ENCODE measurements at places on chromosomes 3 and 15.

DNA sequence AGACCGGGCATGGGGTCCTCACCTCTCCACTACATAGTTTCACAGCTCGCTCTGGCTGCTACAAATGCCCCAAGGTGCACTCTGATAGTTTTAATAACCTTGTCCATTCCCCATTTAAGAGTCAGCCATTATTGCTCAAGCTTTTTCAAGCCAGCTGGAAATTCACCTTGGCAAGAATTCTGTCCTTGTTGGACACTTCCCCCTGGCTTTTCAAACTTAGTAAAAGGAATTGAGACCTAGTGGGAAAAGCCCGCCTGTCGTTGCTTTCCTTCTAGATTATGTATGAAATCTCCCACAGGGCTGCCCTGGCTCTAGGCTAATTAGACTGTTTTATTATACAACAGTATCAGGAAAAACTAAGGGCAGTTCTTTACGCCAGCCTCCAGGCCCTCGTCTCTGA is 293.7 kb upstream of the GADL1 start:
- DNase-seq = no peak

DNA sequence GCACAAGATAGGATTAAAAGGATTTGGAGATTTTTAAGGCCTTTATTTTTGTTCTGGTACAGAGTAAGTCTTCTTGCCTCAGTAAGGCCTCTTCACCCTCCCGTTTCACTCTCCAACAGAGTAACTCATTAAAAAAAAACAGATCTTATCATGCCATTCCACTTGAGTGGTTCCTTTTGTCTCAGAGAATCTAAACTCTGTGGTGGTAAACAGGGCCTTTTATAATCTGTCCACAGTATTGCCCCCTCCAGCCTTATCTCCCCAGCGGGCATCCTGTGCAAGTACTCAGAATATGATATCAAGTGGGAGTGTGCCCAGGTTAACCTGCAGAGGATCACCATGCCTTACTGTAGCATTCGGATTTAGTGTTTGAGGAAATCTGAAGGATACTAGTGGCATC is 20.3 kb upstream of the ATOSA start:
- no peak for DNase-seq

- no peak for DNase-seq
These were observed 5.3 kb downstream of the P2RY12 start for GRCh38 chr3:151379083-151379734.

DNA sequence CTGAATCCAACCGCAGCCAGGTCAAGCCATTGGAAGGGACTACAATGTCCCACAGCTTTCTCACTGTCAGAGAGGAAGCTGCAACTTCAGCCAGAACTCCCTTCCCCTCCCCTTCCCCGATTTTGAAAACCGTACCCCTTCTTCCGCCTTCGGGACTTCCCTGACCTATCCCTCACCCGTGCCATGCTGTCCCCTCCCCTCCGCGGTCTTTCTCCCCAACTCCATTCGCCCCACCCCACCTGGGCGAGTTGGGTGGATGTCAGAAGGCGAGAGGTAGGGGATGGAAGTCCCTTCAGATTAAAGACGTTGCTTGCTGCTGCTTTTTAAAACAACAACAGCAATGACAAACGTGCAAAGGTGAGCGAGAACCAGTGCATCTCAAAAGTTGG is 723 bp downstream of the CPNE4 start:
- DNase-seq = no peak

- no peak for DNase-seq
These were observed 107.4 kb downstream of the P2RY1 start for GRCh38 chr3:152942366-152942765.

DNA sequence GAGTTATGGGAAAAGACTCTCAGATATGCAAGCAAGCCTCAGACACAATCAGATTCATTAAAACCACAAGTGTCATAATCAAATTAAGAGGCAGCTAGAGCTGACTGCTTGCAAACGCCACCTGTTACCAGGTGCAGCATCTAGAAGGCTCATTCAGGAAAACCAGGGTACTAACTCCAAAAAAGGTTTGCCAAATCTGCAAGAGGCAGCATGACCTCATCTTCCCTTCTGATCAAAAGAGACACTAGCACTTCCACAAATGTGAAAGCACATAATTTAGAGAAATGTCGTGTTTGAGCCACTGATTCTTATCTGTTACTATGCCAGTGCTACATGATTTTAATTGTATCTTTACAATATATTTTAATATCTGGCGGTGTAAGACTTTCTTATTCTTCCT is 123.3 kb upstream of the NANOGP8 start:
- no peak for DNase-seq

DNA sequence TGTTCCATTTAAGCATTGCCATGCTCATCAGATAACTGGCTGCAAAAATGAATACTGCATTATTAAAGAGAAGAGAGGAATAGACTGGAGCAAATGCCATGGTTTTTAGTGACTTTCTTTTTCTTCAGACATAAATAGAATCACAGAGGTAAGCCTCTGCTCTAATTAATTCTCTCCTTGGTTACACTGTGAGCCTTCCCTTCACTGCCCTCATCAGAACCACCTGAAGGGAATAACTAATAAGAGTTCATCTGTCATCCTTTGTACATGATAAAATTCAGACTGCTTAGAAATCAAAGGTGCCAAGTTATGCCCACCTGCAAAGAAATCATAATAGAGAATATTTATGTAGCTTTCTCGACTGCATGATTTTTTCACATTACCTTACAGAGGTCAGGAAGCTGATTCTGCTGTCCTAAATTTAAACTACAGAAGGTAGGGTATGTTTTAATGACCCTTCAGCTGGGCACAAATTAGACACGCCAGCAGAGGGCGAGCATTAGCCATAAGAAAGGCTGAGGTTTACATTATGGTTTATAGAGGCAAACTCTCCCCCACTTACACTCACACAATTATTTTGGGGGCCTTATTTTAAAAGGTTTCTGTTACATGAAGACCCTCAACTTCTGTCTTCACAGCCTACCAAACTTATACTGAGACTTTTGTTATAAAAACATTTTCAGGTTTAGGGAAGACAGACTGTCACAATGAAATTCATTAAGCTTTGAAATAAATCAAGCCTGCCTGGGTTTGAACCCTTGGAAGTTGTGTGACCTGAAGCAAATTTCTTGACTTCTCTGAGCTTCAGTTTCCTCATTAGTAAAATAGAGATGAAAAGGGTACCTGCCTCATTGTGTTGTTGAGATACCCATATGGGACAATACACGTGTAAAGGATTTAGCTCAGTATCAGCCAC is 15.3 kb upstream of the UNC13C start:
- DNase-seq = no peak

DNA sequence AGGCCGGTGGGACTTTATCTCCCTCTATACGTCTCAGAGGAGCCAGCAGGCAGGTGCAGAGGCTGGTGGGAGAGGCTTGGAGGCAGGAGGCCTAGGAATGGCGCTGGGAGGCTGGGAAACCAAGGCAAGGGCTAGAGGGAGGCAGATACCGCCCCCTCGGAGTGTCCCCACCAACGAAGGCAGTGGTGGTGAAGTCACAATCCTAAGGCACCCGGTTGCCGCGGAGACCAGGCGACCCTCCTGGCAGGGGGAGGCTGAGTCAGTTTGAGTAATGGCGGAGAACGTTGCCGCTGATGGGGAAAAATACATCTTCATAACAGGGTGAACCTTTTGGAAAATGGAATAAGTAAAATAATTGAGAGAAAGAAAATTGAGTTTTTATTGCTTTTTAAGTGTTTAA is 29.9 kb upstream of the CACNA2D2 start:
- no peak for DNase-seq

GRCh38 chr3:37367436-37367835 is 193.1 kb upstream of the LRRFIP2 start:
- DNase-seq = no peak

- peak; percentile 100 for DNase-seq
These were observed at the start of gene MLH1 for GRCh38 chr3:36993326-36994283. MLH1 (plus strand) TSS chr3:36993518; CDS start chr3:36993548, 30 bp downstream.

- DNase-seq = no peak
These were observed 63.6 kb downstream of the RYR3 start for GRCh38 chr15:33374226-33374914.

DNA sequence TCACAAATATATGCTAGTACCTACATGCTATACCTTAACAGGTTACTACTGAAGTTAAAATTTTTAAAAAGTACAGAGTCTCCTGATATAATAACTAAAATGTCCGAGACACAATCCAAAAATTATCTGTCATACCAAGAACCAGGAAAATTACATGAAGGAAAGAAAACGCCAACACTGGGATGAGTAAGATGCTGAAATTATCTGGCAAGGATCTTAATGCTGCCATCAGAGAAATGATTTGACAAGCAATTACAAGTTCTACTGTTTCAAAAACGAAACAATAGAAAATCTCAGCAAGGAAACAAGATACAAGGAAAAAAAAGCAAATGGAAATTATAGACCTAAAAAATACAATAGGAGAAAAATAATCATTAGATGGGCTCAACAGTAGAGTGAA is 92.5 kb downstream of the UBE3A start:
- no peak for DNase-seq

GRCh38 chr15:58463815-58464650 is 32.2 kb downstream of the LIPC start:
- DNase-seq = no peak

GRCh38 chr3:62699728-62700127 is 175.5 kb downstream of the CADPS start:
- DNase-seq = no peak

DNA sequence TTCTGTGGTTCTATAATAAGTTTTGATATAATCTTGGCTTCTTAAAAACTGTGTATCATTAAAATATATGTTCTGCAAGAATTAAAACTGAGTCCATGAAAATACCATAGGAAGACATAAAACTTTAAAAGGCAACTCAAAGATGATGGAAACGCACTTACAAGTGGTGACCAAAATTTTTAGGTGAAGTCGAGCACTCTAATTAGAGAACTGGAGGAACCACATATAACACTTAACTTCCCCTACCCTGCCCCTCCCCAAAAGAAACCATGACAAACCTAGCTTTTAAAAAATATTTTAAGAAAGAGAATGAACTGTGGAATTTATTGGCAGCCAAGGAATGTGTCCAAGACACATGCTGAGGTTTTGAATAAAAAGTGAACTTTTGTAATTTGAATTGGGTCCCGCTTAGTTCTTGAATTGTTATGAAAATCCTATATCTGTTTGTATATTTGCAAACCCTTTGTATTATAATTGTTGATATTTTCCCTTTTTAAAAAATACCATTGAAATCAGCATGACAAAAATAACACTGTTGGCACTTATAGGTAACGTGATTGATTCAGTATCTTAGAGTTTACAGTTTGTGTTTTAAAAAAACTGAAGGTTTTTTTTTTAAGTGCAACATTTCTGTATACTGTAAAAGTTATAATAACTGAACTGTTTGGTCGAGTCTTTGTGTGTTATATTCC is 7.7 kb downstream of the NR2F2 start:
- DNase-seq = no peak

- no peak for DNase-seq
These were observed 12.4 kb downstream of the ANKRD63 start for GRCh38 chr15:40270246-40270995.

- no peak for DNase-seq
These were observed 200.0 kb upstream of the CBLB start for GRCh38 chr3:106068795-106069194.

DNA sequence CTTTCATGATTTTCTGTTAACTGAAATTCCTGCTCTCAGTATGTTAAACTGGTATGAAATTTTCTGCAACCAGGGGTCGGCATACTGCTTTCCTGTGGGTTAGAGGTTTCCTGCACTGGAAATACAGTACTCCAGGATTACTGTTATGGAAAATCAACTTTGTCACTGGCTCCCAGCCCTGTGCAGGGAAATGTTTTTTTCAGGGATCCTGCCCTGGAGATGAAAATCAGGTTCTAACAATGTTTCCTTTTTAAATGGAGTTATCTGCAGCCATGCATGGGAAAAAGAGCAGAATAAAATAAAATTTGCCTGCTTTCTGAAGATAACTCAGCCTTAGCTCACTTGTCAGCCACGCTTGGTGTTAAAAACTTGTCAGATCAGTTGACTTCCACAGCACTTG is 220.4 kb downstream of the IL5RA start:
- DNase-seq = no peak

DNA sequence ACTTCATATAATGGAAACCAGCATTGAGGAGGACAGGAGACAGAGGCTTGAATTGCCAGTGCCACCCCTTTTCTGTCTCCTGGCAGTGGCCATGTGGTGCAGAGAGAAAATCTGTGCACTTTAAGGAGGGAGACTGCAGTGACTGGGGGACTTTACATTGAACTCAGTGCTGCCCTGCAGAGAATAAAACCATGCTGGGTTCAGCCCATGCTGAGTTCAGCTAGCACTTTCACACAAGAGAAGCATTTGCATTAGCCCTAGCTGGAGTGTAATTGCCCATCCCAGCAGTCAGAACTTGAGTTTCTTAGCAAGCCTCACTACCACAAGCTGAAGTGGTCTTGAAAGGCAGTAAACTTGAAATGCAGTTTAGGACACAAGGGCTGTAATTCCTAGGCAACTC is 677.5 kb downstream of the ZPLD1 start:
- DNase-seq = no peak

DNA sequence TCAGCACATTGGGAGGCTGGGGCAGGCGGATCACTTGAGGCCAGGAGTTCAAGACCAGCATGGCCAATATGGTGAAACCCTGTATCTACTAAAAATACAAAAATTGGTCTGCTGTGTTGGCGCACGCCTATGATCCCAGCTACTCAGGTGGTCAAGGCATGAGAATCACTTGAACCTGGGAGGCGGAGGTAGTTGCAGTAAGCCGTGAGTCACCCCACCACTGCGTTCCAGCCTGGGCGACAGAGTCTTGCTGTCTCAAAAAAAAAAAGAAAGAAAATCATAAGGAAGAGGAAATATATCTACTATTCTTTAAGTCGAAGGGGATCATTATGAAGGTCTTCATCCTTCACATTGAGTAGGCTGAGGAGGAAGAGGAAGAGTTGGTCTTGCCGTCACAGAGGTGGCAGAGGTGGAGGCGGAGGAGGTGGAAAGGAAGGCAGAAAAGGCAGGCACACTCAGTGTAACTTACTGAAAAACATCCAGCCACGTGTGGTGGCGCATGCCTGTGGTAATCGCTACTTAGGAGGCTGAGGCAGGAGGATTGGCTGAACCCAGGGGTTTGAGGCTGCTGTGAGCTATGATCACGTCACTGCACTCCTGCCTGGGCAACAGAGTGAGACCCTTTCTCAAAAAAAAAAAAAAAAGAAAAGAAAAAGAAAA is 14.2 kb downstream of the CSK start:
- DNase-seq = no peak

DNA sequence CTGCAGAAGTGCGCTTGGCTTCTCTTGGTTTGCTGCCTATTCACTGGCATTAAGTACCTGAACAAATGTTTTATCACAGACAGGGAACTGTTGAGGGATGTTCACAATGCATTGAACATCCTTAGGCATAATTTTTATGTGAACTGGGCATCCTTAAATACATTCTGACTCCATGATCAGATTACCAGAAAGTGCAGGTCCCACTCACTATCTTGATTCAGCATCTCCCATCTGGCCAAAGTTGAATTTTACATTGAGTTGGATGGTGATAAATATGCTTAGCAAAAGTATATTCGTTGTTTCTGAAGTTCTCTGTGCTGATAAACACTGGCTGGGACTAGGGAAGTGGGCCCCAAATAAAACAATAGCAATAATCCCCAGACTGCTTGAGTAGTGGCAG is 108.5 kb downstream of the RBMS3 start:
- no peak for DNase-seq

GRCh38 chr3:39121621-39122020 is 14.1 kb downstream of the TTC21A start:
- no peak for DNase-seq

- DNase-seq = no peak
These were observed 91.7 kb downstream of the CHRNA7 start for GRCh38 chr15:32122013-32122412.
